ENCODE measurements at places on chromosomes 11 and 22.

GRCh38 chr11:15972838-15973237, 383.5 kb downstream of the SOX6 start:
- DNase-seq = no peak

DNA sequence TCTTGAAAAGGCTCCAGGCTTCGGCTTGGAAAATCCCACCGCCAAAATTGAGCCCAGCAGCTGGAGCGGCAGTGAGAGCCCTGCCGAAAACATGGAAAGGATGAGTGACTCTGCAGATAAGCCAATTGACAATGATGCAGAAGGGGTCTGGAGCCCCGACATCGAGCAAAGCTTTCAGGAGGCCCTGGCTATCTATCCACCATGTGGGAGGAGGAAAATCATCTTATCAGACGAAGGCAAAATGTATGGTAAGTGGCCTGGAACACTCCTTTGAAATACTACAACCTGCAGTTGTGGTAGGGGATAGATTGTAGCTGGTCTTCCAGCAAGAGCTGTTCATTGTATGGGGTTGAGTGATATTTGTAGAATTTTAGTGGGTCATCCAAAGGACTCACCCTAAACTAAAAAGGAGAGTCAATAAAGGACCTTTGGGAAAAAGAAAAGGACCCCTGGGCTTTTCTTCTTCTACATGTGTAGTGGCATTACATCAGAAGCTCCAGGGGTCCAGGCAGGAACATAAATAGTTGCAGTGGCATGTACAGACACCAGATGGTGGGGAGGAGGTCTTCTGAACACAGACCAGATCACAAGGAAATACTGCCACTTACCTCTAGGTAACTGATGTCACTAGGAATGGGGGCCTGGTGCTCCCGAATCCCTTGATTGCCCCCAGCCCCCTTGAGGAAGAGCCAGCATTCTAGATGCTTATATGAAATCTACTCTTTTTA, 90.1 kb downstream of the TEAD1 start:
- DNase-seq = no peak

DNA sequence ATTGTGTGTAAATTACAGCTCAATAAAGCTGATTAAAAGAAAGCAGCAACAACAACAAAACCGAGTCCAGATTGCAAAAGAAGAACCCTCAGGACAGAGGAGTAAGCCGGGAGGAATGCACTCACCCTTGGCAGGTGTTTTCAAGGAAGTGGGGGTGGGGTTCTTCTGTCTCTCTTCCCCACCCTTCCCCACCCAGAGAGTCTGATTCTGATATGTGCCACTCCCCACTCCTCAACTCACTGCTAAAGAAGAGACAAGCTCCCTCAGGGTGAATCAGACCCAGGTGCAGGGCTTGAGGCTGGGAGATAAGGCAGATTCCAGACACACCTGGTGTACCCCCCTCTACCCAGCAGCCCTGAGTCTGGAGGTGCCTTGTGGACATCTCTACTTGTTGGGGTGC, 38.4 kb upstream of the PHF21A start:
- no peak for DNase-seq

DNA sequence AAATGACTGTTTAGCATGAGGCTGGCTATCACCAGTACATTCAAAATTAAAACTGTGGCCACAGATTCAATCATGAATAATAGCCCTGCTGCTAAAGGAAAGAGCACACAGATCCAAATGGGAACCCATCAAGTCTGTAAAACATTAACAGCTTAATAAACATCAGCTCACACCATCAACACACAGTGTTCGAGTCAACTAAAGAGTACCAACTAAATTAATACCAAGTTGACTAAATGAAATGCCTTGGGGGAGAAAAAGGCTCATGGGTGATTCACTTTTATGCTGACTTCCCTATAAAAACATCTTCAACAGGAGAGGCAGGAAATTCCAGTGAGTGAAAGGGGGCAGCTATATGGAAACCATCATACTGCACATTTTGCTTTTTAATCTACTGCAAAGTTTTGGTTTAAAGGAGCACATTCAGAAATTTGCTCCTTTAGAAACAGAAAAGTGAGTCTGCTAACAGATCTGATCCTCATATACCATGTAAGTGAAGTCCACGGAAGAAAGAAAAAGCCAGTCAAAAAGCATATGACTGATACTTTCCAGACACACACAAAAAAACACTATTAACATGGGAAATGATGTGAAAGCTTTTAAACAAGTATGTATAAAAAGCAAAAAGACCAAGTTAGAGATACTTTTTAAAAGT, 16.3 kb downstream of the LGR4 start:
- DNase-seq = no peak

DNA sequence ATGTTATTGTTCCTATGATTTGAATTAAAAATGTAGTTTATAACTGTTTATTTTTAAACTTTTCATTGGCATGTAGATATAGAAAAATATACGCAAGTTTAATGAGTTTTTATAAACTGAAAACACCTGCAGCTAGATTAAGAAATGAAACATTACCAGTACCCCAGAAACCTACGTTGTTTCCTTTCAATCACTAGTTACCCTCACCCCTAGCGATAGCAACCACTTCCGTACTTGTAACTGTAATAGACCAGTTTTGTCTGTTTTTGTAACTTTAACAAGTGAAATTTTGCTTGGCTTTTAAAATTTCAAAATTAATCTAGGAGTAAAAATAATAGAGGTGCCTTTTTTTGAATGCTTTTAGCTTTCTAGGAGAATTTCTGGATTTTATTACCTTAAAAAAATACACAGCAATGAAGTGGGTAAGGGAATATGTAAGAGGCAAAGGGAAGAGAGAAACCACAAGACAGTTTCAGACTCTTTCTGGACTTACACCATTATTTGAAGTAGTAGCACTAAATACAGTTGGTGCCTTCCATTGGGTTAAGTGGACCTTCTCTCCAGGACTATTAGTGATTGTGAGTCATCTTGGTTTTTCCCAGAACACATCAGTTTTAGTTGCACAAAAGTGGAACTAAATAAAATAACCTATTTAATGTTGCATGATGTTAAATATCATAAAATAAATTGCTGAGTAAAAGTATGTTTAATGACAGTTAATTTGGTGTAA, 18.7 kb upstream of the NAT10 start:
- no peak for DNase-seq

Measured in activated T-helper 1 cell treated with anti-CD3 and anti-CD28 coated beads, Interleukin-12 subunit alpha, Interleukin-12 subunit beta, Interleukin-2, Interleukin-4 antibody, amounts not matched to agents 30 ng/mL and 10 ng/mL and 1 ng/mL, durations not matched to agents 14 hours and 24 hours and 36 hours (primary cell).